ENCODE measurements at places on chromosomes 12 and 14.
A peak's percentile ranks its signal among the peaks of the same experiment; 100 is the strongest.

- DNase-seq: no peak
Observed at GRCh38 chr12:98002887-98003493, 512.4 kb upstream of the TMPO start.

GRCh38 chr12:59580050-59580449, 15.8 kb upstream of the SLC16A7 start:
- no peak for DNase-seq

DNA sequence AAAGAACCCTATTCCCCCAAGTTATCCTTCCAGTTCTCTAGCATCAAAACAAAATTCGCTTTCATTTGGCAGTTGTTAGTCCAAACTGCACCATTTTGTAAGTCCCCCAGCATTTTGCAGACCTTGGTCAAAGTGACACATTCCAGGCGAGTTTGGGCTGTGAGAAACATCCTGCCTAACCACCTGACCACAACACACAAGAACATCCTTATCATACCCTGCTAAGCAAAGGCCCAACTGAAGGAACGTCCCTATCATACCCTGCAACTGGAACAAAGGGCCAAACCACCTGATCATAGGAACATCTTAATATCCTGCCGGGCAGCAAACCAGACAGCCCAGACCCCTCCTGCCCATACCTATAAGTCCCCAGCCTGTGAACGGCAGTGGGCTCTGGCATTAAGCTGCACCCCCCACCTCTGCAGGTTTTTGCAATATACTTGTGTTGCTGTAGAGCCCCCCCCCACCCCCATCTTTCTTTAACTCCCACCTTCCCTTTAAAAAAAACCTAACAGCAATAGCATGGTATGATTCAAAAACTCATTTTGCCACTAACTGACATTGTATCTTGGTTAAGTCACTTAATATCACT, 2.7 kb downstream of the PCNX4 start:
- DNase-seq: no peak

GRCh38 chr14:104827177-104828055, 26.5 kb downstream of the ZBTB42 start:
- peak; percentile 39 for DNase-seq

- no peak for DNase-seq
Observed at GRCh38 chr14:89740241-89740640, 214.3 kb downstream of the EFCAB11 start.

GRCh38 chr14:20460458-20461224, 593 bp downstream of the PIP4P1 start:
- peak; percentile 76 for DNase-seq

- peak; percentile 12 for DNase-seq
Observed at GRCh38 chr12:51390891-51391282, 319 bp downstream of the GALNT6 start.

DNA sequence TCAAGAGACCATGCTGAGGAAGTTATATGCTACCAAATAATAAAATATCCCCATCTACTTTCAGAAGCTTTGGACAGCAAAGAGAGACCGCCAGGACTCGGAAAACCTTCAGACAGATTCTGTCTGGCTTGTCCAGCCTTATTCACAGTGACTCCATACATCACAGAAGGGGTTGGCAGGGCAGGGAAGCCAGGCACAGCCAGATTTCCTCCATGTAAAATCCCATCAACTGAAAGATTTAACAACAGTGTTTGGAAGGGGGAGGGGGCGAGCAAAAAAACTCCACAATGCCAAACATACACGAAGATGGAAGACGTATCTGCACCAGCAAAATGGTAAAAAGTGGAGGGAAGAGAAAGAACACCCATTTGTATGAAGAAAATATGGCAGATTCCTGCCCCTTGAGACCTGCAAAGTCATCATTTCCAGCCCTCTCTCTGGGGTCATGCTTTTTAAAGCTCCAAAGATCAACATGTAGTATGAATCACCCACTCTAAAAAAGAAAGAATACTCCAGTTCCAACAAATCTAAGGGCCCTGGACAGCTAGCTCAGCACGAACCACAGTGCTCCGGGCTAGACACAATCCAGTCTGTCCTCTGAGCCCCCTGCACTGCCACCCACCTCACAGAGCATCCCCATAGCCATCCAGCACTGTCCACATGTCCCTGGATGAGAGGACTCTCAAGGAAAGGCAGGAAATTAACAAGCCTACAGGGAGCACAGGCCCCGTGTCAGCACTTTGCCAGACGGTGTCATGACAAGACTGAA, 116.4 kb downstream of the DICER1 start:
- DNase-seq: no peak

- DNase-seq: no peak
Observed at GRCh38 chr14:91466192-91466591, 43.9 kb downstream of the PPP4R3A start.

- no peak for DNase-seq
Observed at GRCh38 chr14:37779480-37779879, 184.1 kb downstream of the TTC6 start.

All from central memory CD4-positive, alpha-beta T cell (primary cell).